G401 (cell line): ENCODE measurements at places on chromosomes 2 and 18. TPM values are rescaled to one million over a fixed set of nuclear protein-coding genes. Genes with fewer than 3 reads are reported as not detected.

GRCh38 chr2:62801814-62802523 is 96.5 kb downstream of the EHBP1 start:
- DNase-seq: no peak

- peak; percentile 76 for DNase-seq
These were observed 1.2 kb downstream of the GALNT5 start for GRCh38 chr2:157258520-157259326.

DNA sequence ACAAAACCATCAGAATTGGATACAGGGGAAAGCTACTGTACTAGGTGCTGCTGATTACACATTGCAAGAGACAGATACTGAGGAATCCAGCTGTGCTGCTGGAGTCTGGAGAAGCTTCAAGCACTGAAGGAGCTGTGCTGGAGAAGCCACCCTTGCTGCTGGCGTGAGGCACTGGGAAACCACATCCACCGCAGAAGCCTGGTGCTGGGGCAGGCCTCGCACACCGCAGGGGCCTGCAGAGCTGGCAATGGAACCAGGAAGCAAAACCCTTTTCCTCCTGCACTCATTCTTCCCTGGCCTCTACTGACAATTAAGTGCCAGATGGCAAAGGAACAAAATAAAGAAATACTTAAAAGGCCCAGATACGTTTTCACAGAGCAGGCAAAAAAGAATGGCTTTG is 94.4 kb upstream of the MSH6 start:
- DNase-seq: peak; percentile 80

GRCh38 chr2:149040451-149040850 is 2.0 kb downstream of the LYPD6B start:
- no peak for DNase-seq

DNA sequence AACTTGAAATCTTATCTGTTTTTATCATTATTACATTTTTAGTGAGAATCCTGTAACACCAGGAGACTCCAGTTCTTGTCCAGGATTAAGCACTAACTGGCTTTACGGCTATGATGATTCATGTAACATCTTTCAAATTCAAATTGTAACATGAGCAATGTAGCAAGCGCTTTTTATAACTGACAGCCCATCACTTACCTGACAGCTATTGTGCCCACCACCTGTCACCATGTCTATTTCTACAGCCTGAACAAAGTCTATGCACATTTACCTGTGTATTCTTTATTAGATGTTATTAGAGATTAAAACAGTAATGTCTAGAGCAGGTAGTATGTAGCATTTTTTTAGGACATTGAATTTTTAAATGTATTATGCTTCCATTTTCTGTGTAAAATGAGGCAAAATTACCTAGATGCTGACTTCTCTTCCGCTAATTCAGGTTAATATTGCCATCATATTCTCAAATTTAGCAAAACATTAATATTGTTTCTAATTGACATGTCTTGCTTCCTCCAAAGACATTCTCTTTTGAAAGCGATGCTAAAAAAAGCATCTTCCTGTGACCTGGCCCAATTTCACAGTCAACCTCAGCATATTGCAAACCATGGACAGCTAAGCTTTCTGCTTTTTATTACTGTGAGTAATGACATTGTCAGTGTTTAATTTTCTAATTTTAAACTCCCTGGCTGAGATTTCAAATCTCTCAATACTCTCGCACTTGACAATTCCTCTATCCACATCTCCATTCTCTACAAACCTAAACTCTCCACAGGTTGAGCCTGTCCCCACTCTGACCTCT is 37.8 kb downstream of the RIT2 start:
- DNase-seq: peak; percentile 86

DNA sequence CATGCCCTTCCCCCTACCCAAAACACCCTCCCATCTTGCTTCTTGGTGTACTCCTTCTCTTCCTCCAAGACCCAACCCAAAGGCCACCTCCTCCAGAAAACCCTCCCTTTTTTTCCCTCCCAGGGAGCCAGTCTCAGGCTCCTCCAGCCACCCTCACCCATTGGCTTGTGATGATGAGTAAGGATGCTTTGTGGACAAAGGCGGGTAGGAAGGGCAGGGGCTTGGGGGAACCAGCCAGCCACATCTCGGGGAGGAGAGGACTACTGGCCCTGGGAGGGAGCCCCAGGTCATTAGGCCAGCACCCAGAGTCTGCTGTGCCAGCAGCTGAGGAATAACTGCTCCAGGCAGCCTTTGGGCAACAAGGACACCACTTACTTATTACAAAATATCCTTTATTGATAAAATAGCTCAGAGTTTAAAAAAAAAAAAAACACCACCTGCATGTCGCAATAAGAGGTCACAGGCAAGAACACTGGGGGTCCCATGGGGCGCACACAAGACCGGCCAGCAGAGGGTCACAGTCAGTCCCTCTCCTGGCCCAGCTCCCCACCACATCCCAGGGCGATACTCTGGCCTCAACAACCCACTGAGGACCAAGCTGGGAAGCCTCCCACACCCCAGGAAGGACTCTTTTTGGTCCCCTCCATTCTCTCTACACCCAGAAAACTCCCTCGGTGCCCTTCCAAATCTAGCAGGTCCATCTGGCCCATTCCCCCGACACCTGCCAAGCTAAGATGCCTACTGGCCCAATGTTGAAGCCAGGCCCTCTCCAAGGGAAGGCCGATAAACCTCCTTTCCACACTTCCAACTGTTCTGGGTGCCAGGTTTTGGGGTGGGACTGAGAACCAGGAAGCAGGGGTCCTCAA is 3.6 kb downstream of the ADRA2B start:
- peak; percentile 50 for DNase-seq

DNA sequence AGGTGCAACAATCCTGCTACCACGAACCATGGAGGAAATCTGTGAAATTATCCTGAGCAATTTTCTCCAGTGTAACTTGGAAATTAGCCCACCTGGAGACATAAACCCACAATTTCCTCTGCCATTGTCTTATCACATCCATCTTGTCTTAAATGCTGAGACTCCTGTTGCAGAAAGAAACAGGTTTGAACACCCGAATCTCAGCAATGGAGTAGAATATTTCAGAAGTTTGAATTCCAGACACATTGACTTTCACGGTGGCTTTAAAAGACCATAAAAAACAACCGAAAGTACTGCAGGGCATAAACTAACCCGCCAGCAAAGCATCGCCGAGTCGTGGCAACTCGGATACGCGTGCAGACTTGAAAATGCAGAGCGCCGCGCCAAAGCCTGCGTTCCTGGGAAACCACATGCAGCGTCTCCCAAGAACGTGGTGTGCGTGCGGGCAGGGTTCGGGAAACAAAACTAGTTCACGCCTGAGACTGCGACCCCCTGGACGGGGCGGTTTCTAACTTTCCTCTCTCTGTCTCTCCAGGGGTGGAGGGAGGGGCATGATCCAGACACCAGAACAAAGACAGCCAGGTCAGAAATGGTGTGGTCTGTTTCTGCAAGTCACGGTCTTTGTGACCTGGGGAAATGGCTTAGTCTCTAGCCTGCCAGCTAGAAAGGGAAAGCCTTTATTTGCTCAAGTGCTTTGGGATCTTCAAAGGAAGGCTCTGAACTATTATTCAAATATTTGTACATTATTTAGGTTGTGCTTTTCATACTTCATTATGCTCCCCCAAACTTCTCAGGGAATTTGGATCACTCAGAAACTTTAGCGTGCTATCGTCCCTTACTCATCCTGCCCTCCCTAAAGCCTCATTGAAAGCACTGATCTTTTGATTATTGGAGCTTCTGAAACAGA is 26.9 kb upstream of the KCTD1 start:
- peak; percentile 13 for DNase-seq

DNA sequence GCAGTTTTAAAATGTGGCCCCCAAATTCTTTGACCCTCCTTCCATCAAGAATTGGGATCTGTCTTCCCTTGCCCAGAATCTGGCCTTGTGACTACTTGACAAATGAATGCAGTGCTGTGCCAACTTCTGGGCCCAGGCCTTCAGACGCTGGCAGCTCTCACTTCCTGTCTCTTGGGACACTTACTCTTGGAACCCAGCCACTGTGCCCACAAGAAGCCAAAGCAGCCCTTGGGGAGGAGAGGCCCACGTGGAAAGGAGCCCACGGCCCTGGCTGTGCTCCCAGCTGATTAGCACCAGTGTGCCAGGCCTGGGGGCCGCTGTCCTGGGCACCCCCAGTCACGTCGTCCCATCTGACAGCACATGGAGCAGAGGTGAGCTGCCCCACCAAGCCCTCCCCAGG is 56.6 kb downstream of the RPL37A start:
- DNase-seq: peak; percentile 60

DNA sequence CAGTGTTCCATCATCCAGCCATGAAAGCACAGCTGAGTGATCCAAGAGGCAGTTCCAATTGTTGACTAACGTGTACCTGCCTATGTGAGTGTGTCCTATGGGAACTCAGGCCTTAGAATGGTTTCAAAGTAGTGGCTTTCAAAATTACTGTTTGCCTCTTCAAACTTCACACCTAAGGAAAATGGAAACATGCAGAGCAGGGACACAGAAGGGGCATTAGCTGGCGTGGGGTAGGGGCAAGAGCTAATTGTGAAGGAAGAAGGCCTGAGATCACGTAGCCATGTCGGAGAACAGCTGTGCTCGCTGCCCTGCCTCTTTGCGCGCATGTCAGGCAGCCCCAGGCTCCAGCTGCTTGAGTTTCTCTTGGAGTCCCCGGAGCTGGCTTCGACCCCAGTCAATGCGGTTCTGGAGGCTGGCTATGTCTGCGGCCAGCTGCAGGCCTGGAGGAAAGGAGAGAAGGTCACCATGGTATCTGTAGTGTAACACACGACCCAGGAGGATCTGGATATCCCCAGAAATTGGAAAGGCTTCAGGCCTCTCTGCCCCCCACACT is 3.8 kb upstream of the IMP4 start:
- no peak for DNase-seq

CMPK2 gene
- not detected in 2 replicates for total RNA-seq

LONRF2 gene
- 0.06 TPM in 1 of 2 replicates, not detected in the other for total RNA-seq

STK25 gene
- 299 and 330 TPM in 2 replicates for total RNA-seq
